ENCODE measurements at places on chromosomes 4 and X.
A peak's percentile ranks its signal among the peaks of the same experiment; 100 is the strongest.

- DNase-seq, result no peak
Measured at GRCh38 chr4:131644619-131645018, 1504.5 kb upstream of the PCDH10 start.

GRCh38 chr4:68218044-68218443 is 27.4 kb downstream of the TMPRSS11B start:
- DNase-seq, result no peak

- DNase-seq, result no peak
Measured at GRCh38 chr4:123421227-123421936, 24.8 kb downstream of the SPRY1 start.

DNA sequence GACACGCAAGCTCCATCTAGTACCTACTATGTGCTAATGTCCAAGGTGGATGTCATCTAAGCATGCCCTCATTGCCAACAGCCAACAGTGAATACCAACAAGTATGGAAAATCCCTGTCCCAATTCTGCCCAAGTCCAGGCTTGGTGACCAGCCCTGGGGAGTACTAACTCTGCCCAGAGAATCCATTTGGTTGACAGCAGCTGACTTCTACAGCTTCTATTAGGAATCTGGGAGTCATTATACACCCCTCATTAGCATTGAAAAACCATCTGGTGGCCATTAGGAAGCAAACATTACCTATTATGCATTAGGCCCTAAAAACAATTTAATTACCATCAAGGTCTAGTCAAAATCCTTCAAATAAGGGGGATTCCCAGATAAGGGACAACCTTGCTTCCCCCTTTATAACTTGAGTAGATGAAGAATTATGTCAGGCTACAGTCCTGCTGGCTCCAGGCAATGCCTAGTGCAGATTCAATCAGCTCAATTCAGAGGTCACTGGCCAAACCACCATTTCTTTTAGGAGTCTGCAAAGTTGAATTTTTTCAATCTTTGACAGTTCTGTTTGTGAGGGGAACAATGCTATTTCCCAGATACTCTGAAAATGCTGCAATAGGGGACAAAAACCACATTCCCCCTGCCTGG is 228.0 kb upstream of the LDB2 start:
- no peak for DNase-seq

DNA sequence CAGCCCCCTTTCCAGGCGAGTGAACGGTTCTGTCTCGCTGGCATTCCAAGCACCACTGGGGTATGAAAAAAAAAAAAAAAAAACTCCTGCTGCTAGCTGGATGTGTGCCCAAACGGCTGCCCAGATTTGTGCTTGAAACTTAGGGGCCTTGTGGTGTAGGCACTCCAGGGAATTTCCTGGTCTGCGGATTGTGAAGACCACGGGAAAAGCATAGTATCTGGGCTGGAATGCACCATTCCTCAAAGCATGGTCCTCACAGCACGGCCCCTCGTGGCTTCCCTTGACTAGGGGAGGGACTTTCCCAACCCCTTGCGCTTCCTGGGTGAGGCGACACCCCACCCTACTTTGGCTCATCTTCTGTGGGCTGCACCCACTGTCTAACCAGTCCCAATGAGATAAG is 516.8 kb upstream of the FAM241A start:
- no peak for DNase-seq

DNA sequence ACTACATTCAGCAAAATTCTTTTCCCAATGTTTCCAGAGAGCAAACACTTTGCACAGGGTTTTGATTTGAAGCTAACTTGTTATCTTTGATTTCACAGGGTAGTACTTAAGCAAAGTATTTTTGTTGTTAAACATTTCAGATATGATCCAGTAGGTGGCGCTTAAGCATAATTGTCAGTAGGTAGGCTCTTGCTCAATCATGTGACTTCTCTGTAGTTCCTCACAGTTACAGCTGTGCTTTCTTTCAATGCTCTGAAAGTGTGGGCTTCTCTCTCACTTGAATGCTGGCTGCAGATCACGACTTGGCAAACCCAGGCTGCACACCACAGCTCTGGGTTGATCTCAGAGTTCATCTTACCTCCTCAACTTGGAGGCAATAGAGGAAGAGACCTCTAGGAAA is 1016.5 kb downstream of the SH3BGRL start:
- no peak for DNase-seq

- no peak for DNase-seq
Measured at GRCh38 chr4:42638993-42639392, 17.9 kb downstream of the ATP8A1 start.

- DNase-seq, result no peak
Measured at GRCh38 chr4:179325181-179325580, 1882.9 kb upstream of the AGA start.

DNA sequence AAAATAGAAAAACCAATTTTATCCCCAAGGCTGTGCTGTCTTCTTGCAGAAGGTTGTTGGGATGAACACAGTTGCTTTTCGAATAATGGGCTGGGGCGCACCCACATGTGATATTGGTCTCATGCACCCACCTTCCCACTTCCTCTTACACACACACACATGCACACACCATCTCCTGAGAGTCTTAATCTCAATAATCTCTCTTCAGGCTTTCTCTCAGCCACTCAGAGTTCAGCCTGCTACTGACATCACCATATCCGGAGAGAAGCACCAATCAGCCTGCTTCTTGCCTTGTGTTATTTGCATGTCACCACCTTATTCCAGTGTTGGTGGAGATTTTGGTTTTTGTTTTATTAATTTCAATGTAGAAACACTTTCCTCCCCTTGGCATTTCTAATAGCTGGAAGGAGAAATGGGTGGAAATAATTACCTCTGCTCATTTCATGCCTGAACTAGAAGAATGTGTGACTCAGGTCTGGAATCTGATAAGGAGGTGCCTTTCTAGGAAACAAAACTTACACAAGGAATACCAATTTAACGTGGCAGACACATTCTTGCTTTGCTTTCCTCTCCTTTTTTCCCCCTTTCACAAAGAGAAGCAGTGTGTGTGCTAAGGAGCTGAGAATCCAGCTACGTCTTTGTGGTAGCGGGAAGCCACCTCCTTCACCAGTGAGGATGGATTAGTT is 400.2 kb downstream of the MID1IP1 start:
- DNase-seq, result no peak

DNA sequence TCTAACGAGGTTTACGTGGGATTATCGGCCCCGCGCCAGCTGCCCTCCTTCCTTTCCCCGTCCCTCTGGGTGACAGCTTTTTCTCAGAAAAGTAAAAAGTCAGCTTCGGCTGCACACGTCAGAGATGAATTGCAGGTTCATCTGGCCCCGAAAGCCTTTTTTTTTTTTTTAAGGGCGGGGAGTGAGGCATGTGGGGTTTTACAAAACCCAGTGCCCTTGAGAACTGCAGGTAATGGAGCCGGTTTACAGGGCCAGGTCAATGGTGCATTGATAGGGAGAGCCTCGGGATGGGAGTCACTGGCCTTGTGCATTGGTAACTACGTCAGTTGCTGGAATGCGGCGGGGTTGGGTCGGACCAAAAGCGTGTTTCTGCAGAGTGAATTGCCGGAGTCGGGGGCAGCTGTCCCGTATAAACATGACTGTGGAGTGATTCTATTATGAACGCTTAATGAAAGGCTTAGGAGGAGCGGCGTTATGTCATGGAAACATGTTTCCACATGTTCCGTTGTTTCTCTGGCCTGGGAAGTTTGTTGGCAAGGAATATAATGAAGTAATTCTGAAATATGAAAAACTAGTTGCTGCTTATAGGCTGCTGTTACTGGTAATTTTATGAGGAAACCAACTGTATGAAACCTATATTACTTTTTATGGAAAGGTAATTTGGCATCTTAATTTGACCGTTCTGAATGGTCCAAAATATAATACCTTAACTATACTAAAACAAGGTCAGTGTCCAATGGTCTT is 1.1 kb downstream of the HSPA4L start:
- DNase-seq, result no peak

- DNase-seq, result no peak
Measured at GRCh38 chr4:27397886-27398285, 537.2 kb downstream of the STIM2 start.

- peak; percentile 8 for DNase-seq
Measured at GRCh38 chr4:184648313-184649025, 778 bp downstream of the CASP3 start.

DNA sequence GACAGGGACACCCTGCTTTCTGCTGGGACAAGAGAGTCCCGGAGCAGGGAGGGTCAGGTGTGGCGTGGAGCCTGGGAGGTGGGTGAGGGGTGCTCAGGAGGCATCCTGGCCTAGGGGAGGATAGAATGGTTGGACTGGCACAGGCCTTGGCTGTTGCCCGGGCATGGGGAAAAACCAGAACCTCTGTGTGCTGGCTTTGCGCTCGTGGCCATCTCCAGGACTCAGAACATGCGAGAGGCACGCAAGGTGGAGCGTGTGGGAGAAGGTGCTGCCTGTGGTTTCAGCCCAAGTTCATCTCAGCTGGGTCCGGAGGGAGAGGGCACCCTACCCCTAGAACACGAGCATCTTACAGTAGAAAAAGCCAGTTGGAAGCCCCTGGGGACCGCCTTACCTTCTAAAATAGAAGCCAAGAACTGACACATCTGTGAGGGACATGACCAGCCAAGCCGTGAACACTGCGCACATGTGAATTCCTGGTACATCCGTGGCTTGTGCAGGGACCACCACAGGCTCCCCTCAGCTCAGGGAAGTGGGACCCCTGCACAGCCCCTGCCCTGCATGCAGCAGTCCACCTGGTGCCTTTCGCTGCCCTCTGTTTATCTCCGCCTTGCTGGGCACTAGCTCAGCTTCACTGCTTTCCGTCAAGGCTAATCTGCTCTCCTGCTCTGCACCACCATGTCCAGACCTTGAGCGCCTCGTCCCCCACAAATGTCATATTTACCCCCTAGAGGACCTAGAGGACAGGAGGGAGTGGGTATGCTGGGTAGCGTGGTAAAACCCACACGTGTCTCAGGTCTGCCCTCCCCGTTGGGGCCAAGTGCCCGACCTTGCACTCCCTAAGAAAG is 13.5 kb downstream of the MSANTD1 start:
- no peak for DNase-seq

- DNase-seq, result no peak
Measured at GRCh38 chr4:95213366-95213765, 335.4 kb downstream of the UNC5C start.

GRCh38 chr4:8326206-8326605 is 56.7 kb downstream of the HTRA3 start:
- no peak for DNase-seq

DNA sequence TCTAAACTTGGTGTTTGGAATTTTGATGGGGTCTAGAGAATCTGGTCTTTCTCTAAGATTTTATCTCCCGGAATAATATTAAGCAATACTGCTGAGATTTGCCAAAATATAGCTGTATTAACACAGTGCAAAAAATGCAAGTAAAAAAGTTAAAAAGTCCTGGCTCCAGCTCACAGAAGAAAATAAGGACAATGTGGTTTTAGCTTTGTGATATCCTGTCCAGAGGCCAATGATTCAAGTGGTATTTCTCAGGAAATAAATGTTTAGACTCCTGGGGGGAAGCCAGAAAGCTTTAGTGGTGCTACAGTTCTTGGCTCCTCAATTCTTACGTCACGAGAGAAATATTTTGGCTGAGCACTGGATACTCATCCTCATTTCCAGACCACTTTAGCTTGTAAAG is 40.9 kb upstream of the IL13RA2 start:
- no peak for DNase-seq

DNA sequence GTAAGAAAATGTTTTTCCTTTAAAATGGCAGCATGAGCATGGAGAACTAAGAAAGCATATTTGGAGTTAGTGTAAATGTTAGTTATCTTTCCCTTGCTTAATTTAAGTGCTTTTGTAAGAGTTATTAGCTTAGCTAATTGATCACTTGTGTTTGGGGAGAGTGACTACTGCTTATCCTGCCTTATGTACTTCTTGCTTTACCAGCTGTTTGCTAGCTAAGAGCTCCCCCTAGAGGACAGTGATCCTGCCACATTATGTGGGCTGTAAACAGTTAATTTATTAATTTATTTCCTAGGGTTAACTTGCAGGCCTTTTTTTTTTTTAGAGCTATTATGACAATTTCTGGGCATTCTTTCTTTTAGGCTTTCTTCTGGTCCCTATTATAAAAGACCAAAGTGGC is 435.8 kb downstream of the MAGEB5 start:
- no peak for DNase-seq

GRCh38 chrX:140439476-140439875 is 65.4 kb downstream of the SOX3 start:
- no peak for DNase-seq

DNA sequence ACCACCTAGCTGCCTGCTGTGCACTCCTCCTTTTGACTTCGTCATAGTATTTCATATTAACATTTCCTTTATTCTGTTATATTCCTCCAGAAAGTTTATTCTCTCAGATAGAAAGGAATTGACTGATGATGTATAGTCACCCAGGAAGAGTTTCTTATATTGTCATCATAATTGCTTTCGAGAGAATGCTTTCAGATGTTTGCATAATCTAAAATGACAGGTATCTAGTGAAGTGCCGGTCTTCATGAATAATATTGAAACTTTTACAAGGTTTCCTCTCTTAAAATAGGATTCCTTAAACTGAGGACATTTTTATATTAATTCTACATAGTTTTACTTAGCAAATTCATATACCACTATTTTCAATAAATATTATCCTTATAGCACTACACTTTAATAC is 10.1 kb downstream of the SEC24D start:
- DNase-seq, result no peak

GRCh38 chrX:7083468-7084396 is 63.8 kb upstream of the STS start:
- peak; percentile 29 for DNase-seq

Measured in stimulated activated CD8-positive, alpha-beta memory T cell treated with anti-CD3 and anti-CD28 coated beads, Interleukin-4, amount 100 ng/mL, for 1 hour (primary cell).